Aorta (tissue), 5 donors: ENCODE measurements at places on chromosomes 1 and 21. TPM values are rescaled to one million over a fixed set of nuclear protein-coding genes. Genes with fewer than 3 reads are reported as not detected.

C1orf167 gene
- 1.3 TPM for total RNA-seq

LDLRAD1 gene
- total RNA-seq, result not detected

BRINP3 gene
- 1.7 TPM for total RNA-seq

KRTAP10-3 gene
- not detected for total RNA-seq

OR10Z1 gene
- not detected for total RNA-seq

LRRC47 gene
- total RNA-seq, result 31.9 TPM

AK5 gene
- total RNA-seq, result 0.71 TPM

VSIG8 gene
- total RNA-seq, result not detected

OPRD1 gene
- not detected for total RNA-seq

HLX gene
- total RNA-seq, result 13.1 TPM

TNNT2 gene
- total RNA-seq, result 0.21 TPM

SLC45A1 gene
- 8.7 TPM for total RNA-seq

LCE2C gene
- not detected for total RNA-seq

ANXA9 gene
- total RNA-seq, result not detected

CHI3L2 gene
- total RNA-seq, result 7.8 TPM

TIMM17A gene
- total RNA-seq, result 48.8 TPM

GRIK1 gene
- not detected for total RNA-seq

FMO4 gene
- total RNA-seq, result 9.6 TPM

NPR1 gene
- total RNA-seq, result 168 TPM

KLF17 gene
- total RNA-seq, result 0.33 TPM

ATP6V1G3 gene
- total RNA-seq, result not detected

EPS8L3 gene
- total RNA-seq, result not detected

IL12RB2 gene
- 0.88 TPM for total RNA-seq

CFHR2 gene
- not detected for total RNA-seq

ESRRG gene
- total RNA-seq, result 0.21 TPM

AMPD1 gene
- total RNA-seq, result 0.52 TPM

SPATA45 gene
- not detected for total RNA-seq

AJAP1 gene
- 2.3 TPM for total RNA-seq

CHAF1B gene
- 1.8 TPM for total RNA-seq

CROCC gene
- total RNA-seq, result 34.1 TPM

LEMD1 gene
- total RNA-seq, result not detected

COL6A2 gene
- total RNA-seq, result 1,431 TPM

AADACL3 gene
- total RNA-seq, result not detected

ZNF683 gene
- 0.65 TPM for total RNA-seq

AMY1A gene
- total RNA-seq, result not detected

ZMYND12 gene
- total RNA-seq, result not detected

SPATA46 gene
- not detected for total RNA-seq

A3GALT2 gene
- 0.81 TPM for total RNA-seq

LENEP gene
- total RNA-seq, result not detected

GCSAML gene
- total RNA-seq, result 0.81 TPM

COL8A2 gene
- 37.5 TPM for total RNA-seq

SMCP gene
- total RNA-seq, result not detected

WDR64 gene
- not detected for total RNA-seq

GFI1 gene
- 1.9 TPM for total RNA-seq

SV2A gene
- total RNA-seq, result 20.5 TPM

CDC42BPA gene
- total RNA-seq, result 71.3 TPM

ARHGAP30 gene
- 20.5 TPM for total RNA-seq

KPRP gene
- not detected for total RNA-seq

KLHDC7A gene
- not detected for total RNA-seq

ANGEL2 gene
- total RNA-seq, result 40.4 TPM
